Nasal cavity respiratory epithelium epithelial cell of viscerocranial mucosa (primary cell): ENCODE measurements at places on chromosomes 2 and 18. TPM values are rescaled to one million over a fixed set of nuclear protein-coding genes. Genes with fewer than 3 reads are reported as not detected.

AMER3 gene
- total RNA-seq: not detected in 2 replicates

KIAA2012 gene
- total RNA-seq: not detected in 2 replicates

CYP27C1 gene
- 0.34 and 0.36 TPM in 2 replicates for total RNA-seq

NRBP1 gene
- total RNA-seq: 103 and 125 TPM in 2 replicates

UGT1A4 gene
- total RNA-seq: under 0.01 and 1.8 TPM in 2 replicates

PTH2R gene
- not detected in 2 replicates for total RNA-seq

RNU2-63P gene
- 51.9 TPM in 1 of 2 replicates, not detected in the other for total RNA-seq
